ENCODE measurements at places on chromosomes 2 and 18.

DNA sequence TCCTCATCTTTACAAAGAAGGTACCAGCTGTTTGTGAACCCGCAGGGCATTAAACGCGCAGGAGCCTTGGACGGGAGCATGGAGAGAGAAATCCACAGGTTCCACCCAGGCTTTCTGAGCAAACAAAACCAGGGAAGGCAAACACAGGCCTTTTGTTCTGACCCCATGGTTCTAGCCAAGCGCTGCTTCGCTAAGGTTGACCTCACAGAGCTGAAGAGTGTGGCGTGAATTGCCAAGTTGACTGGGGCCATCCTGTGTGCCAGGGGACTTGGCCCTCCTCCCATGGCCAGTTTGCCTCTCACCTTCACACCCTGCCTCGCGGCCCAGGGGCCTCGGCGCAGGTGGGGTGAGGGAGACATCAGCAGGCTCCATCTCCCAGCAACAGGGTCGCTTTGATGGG is 74.1 kb downstream of the VAPA start:
- no peak for DNase-seq

DNA sequence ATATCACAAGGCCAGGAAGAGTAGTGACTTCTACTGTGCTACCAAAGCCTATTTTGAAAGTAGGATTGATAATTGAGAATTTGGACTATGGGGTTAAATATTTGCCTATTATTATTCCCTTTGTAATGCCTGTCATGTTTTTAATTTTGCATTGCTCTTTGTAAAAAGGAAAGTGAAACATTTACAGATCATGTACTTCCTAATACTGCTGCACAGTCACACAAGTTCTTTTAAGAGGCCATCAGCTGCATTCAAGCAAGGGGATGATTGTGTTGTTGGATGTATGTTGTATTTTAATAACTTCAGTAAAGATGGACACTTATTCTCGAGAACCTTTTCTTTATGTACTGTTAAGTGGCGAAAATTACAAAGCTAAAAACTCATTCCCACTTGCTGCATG is 70.1 kb downstream of the PLEKHA3 start:
- DNase-seq, result no peak

GRCh38 chr2:71347517-71347916 is 15.9 kb downstream of the ZNF638 start:
- DNase-seq, result no peak

DNA sequence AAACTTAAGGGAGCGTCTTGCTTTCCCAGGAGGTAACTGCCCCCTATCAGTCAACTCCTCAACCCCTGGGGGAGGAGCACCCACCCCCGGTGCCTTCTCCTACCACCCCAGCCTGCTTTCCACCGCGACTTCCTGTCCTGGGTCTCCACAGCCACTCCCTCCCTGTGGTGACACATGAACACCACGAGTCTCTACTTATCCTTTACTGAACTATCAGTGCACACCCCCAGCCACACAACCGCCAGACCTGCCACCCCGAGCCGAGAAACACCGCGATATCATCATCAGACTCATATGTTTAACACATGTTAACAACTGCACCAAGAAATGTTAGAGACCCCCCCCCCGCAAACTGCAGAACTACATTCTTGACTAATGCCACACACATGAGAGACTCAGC is 43.3 kb downstream of the LONRF2 start:
- DNase-seq, result no peak

- DNase-seq, result no peak
Measured at GRCh38 chr2:134324947-134325346, 71.1 kb downstream of the MGAT5 start.

GRCh38 chr2:32068-32467 is 14.2 kb downstream of the FAM110C start:
- no peak for DNase-seq

DNA sequence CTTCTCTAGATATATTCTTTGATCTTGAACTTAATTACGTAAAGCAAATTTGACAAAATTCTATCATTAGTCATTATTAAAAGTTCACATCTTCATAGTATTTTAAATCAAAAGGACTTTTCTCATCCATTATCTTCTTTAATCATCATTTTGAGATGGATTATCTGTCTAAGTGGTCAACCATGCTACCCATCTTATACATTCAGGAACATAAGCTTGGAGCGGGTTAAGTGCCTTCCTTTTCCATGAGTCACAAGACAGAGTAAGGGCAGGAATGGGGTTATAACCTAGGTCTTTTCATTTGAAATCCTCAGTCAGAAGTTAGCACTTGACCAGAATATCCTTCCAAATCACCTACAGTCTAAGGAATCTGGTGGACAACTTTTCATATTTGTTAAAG is 297.1 kb downstream of the TCF4 start:
- DNase-seq, result no peak

- DNase-seq, result no peak
Measured at GRCh38 chr18:42636309-42636708, 479.2 kb downstream of the RIT2 start.

DNA sequence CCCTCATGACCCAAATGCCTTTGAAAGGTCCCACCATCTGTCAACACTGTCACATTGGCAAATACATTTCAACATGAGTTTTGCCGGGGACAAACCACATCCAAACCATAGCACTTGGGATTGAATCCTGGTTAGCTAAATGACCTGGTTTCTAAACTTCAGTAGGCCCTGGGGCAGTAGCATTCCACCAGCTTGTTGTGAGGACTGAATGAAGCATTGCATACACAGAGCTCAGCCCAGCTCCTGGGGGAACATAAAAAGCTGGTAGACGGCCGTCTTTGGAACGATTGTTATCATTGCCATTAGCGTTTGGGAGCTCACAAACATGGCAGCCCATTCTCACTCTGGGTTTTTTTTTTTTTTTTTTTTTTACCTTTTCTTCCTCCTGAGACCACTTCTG is 57.5 kb upstream of the CXCR4 start:
- DNase-seq, result no peak

GRCh38 chr2:6069381-6069780 is 377.2 kb downstream of the SOX11 start:
- no peak for DNase-seq

- DNase-seq, result no peak
Measured at GRCh38 chr2:160169471-160169870, 30.6 kb downstream of the ITGB6 start.

- no peak for DNase-seq
Measured at GRCh38 chr2:19224011-19224410, 134.4 kb downstream of the OSR1 start.

DNA sequence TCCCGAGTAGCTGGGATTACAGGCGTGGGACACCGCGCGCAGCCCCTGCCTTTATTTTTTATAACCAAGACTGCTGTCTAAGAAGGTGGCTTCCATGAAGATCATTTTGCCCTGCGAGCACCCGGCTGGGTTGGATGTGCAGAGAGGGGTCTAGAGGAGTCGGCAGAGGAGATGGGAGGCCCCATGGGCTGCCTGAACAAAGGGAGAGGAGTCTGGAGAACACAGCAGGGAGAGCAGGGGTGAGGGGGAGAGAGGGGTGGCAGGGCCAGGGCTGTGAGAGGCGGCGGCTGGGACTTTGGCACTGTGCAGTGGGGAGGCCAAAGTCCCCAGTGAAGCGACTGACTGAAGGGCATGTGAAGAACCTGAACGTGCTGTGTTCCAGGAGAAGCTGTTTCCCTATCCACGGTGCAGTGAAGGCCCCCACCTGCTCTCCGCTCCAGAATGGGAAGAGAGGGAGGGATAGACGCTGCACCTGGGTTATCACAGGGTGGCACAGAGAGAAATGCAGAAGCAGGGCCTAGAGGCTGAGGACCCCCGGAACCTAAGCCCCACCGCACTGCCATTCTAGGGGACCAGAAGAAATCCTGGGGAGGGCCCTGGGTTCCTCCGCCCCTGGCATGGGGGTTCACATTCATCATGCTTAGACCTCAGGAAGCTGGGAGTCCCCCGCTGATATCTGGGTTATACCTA is 24.8 kb upstream of the FOSL2 start:
- DNase-seq, result no peak

DNA sequence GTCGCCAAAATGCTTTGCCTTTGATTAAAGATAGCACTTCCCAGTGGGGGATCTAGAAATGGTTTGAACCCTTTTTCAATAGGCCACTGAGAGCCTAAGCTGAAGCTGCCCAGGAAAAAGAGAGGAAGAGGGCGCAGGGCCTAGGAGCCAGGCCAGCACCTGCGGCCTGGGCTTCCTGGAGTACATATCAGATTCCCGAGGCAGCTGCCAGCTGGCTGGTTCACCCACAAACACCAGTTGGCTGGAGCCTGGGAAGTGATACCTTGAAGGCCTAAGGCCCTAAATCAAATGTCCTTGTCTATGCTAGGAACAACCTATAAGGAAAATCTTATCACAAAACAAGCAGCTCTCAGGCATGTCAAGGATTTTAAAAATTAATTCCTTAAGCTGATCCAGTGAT is 37.1 kb downstream of the ANKRD44 start:
- no peak for DNase-seq

DNA sequence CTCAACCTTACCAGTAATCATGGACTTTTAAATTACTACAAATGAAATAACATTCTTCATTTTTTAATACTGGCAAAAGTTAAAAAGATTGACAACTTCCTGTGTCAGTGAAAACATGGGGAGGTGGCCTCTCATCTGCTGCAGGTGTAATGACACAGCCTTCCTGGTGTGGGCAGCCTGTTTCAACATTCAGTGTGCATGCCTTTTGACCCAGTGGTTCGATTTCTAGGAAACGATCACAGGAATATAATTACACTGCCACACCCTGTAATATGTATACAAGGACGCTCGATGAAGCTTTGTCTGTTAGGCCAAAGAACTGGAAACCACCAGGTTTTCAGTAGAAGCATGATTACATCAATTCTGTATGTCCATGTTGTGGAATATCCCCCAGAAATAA is 68.7 kb downstream of the MTHFD2 start:
- peak; percentile 21 for DNase-seq

DNA sequence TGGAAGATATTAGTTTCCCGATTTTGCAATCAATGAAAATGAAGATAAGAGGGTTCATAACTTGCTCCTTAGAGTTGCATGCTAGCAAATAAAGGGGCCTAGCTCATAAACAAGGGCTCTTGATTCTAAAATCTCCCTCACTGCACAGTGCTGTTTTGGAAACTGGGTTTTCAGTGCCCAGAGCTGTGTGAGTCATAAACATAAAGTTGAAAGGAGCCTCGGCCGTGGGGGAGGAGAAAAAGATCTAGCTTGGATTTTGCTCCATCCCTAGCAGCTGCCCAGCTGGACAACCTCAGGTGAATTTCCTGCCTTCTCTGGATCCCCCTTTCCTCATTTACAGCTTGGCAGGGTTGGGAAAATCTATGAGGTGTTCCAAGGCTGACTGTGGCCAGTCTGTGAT is 42.5 kb downstream of the LYPD1 start:
- no peak for DNase-seq

GRCh38 chr2:10004401-10004800 is 38.9 kb upstream of the KLF11 start:
- DNase-seq, result no peak

GRCh38 chr2:105752691-105753358 is 8.1 kb downstream of the NCK2 start:
- DNase-seq, result no peak

DNA sequence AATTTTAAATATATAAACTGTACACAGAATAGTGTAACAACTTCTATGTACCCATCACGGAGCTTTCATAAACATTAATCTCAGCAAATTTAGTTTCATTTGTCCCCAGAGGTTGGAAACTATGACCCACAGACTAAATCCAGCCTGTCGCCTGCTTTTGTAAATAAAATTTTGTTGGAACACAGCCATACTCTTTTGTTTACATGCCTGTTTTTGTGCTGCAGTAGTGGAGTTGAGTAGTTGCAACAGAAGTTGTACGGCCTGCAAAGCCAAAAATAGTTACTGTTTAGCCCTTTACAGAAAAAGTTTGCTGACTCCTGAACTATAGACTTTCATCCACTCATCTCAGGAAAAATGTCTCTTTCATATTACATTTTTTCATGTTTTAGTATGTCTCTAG is 39.8 kb downstream of the RBM45 start:
- DNase-seq, result no peak

DNA sequence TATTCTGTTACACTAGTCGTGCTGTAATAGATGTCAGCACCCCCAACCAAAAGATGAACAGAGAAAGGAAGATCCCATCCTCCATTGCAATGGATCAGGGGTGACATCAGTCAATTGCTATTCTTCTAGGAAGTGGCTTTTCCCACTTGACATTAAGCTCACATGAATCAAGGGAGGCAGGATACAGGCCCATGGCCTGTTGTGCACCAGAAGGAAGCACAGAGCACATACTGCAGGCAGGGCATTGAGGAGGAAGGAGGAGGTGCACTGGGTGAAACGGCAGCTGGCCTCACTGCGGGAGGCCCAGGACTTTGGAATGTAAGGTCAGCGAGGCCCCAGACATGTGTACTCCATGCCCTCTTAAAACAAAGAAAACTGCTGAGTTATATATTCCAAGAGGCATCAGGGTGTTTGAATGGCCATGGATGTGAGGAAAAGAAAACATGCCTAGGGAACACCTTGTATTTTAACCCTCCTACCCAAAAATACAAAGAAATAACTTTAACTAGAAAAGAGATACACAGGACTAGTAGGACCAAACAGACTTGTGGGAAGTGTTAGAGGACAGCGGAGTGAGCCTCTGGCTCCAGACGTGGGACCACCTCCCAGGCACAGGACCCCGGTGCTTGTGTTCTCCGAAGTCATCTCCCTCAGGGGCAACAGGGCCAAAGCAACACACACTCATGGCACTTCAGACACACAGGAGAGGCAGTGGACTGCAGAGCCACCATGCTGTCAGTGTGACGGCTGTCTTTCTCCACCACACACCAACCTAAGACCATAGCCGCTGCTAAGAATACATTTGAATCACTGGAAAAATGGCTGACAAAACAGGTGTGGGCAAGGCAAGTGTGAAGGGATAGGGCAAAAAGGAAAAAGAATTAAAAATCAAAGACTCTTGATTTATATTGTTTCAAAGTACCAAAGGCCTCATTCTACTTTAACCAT is 51.4 kb upstream of the RIOK3 start:
- no peak for DNase-seq

GRCh38 chr2:126356631-126357030 is 299.3 kb upstream of the GYPC start:
- DNase-seq, result no peak

- no peak for DNase-seq
Measured at GRCh38 chr2:147712051-147712450, 132.8 kb upstream of the ACVR2A start.

GRCh38 chr18:78092901-78093300 is 843.3 kb downstream of the GALR1 start:
- DNase-seq, result no peak

GRCh38 chr18:48441405-48441881 is 32.3 kb upstream of the ZBTB7C start:
- no peak for DNase-seq

Measured in stimulated activated CD4-positive, alpha-beta T cell treated with anti-CD3 and anti-CD28 coated beads, TNF-alpha, amount 100 ng/mL, for 1 hour (primary cell).